ENCODE measurements at places on chromosomes 13 and 19. TPM values are rescaled to one million over a fixed set of nuclear protein-coding genes. Genes with fewer than 3 reads are reported as not detected.

PBX4 gene
- 5.0 TPM for total RNA-seq

GRCh38 chr13:52760077-52760476, 20.5 kb upstream of the CNMD start:
- no peak for DNase-seq

SIGLEC8 gene
- not detected for total RNA-seq

GFY gene
- total RNA-seq = not detected

DNA sequence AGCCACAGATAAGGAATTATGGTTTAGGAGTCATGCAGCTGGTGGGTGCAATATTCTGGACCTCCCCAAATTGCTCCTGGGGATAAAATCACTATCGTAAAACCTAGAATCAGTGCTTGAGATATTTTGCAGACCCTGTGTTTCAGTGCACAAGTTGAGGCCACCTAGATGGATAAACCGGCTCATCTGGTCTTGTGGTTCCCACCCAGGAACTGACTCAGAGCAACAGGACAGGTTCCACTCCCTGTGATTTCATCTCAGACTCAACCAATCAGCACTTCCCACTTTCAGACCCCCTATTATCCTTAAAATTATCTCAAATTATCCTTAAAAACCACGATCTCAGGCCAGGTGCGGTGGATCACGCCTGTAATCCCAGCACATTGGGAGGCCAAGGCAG, 21.0 kb downstream of the FBXL12 start:
- DNase-seq = no peak

DNA sequence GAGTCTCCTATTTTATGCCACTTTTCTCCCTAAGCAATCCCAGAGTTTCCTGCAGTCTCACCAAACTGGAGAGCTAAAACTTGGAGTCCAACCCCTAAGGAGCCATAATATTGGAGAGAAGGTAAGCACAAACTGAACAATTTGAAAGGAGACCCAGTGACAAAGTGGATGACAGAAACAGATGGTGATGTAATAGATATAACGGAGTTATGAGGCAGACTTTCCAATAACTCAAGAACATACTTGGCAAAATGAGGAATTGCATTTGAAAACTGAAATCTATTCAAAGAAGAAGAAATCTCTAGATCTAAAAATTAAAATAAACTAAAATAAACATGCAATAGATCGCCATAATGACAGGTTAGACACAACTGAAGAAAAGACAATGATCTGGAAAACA, 200.9 kb upstream of the MIR17HG start:
- DNase-seq = no peak

KBTBD7 gene
- 12.0 TPM for total RNA-seq

DNA sequence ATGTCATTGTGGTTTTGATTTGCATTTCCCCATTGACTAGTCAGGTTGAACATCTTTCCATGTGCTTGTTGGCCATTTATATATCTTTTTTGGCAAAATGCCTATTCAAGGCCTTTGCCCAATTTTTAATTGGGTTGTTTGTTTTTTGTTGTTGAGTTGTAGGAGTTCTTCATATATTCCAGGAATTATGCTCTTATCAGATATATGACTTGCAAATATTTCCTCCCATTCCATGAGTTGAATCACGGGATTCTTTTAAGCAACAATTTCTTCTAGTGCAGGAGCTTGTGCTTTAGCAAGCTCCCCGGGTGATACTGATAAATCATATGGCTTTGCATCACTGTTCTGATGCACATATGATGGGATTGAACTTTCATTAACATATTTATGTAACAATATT, 47.0 kb upstream of the FLT1 start:
- DNase-seq = no peak

All from progenitor cell of endocrine pancreas (in vitro differentiated cells).